EL (cell line): ENCODE measurements at places on chromosomes 6 and 20.
A peak's percentile ranks its signal among the peaks of the same experiment; 100 is the strongest.

GRCh38 chr20:38889792-38890496, 36.3 kb upstream of the FAM83D start:
- no peak for DNase-seq

DNA sequence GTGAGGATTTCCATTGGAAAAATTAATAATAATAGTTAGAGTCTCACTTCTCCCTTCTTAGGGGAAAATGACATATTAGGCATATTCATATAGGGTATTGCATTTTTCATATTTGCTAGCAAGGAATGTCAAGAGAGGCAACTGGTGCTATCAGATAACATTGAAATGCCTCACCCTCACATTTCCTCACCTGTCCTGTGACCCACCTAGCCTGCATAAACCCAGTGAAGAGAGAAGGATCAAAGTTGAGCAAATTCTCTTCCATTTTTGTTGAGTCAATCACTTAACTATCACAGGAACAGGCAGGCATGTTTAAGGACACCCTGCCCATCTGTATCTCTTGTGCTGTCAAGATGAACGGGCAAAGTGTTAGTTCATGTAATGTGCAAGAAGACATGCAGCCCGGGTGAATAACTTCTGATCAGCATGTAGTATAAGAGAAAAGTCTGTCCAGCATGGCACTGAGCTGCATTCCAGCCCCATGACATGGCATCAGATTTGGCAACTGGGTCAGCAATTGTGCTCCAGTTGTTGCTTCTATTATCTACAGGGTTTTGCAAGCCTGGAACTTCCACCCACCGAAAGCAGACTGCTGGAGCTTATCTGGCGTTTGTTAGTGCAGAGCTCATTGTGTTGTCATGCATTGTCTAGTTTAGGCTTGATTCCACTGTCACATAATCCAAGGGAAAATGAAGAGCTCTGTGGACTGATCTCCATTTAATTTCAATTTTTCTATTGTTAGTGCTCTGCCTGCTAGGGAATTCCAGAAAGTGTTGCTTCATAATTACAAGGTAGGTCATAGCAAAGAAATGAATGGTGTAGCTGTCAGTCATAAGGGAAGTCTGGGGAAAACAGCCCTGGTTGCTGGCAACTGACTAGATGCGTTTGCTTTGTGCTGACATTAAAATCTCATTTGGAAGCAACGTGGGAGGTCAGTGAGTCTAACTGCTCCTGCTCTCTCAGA, 138.4 kb upstream of the TNFAIP3 start:
- DNase-seq = peak; percentile 88

DNA sequence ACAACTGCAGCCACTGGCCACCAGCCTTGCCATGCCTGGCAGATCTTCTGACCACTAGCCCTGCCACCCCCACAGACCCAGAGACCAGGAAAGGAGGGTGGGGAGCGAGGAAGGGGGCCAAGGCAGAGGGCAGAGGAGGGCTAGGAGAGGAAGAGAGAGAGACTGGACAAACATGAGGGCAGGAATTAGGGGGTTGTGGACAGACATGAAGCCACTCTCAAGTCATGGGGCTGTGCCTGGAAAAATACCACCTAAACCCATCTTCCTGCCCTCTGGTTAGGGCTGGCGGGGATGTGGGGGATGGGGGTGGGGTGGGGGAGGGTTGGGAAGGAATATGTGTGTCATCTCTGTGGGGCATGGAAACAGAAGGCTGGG, 1.4 kb upstream of the SLC29A1 start:
- no peak for DNase-seq

DNA sequence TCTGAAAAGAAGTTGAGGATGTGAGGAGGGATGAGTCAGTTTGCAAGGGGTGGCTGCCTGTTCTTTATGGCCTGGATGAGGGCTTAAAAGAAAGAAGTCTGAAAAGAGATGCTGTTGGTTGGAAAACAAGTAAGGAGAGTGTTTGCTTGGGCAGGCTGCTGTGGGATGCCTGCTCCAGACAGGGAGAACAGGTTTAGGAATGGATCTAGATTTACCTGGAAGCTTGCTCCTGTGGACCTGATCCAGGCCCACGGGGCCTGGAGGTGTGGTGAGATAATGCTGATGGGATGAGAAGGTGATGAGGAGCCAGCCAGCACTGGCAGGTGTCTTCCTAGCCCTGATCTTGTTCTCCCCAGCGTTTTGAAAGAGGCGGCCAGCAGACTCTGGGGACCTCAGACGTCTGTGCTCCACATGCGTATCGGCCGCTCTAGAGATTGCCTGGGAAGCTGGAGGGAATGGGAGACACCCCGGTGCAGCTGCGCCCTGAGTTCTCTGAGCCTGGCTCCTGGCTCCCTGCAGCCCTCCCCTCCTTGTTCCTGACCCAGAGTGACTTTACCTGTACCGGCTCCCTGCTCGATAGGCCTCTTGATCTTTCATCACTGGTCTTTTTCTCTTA, 331.3 kb downstream of the ZFAND3 start:
- DNase-seq = no peak

- DNase-seq = no peak
Observed at GRCh38 chr20:49823152-49823847, 10.7 kb downstream of the SLC9A8 start.
